ENCODE measurements at places on chromosomes 3 and 15. TPM values are rescaled to one million over a fixed set of nuclear protein-coding genes. Genes with fewer than 3 reads are reported as not detected.

Gene XCR1
- not detected for total RNA-seq

Gene PLA2G4E
- total RNA-seq: not detected

Gene MYL3
- not detected for total RNA-seq

Gene KIF23
- 10.0 TPM for total RNA-seq

Gene ZNF385D
- 23.2 TPM for total RNA-seq
